CD4-positive, alpha-beta T cell treated with Interferon gamma for 1 hour (primary cell): ENCODE measurements at places on chromosomes 16 and 17.

GRCh38 chr16:54106057-54106456 lies 180.5 kb downstream of the IRX3 start:
- no peak for DNase-seq

GRCh38 chr17:75623386-75623785 lies 9.8 kb upstream of the SMIM5 start:
- no peak for DNase-seq

- DNase-seq: no peak
These were observed 164.1 kb downstream of the CMIP start for GRCh38 chr16:81608523-81609209.

GRCh38 chr17:29138184-29138955 lies 41.8 kb downstream of the MYO18A start:
- DNase-seq: peak; percentile 8

GRCh38 chr16:177394-177822 lies 928 bp downstream of the HBA1 start:
- no peak for DNase-seq

DNA sequence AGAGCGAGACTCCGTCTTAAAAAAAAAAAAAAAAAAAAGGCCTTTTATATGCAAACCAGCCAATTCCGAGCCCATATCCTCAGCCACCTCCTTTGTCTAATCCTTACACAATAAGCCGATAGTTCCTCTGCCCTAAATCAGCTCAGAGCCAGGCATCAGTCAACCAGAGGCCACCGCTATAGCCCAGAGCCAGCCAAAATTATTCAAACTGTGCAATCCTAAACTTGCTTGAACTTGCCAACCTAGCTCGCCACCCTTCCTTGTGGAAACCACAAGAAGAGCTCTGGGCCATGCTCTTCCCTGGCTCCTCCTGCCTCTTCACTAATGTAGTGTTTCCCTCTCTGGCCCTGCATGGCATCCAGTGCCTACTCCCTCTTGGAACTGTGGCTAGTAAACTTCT lies 17.7 kb downstream of the ITGAL start:
- no peak for DNase-seq

DNA sequence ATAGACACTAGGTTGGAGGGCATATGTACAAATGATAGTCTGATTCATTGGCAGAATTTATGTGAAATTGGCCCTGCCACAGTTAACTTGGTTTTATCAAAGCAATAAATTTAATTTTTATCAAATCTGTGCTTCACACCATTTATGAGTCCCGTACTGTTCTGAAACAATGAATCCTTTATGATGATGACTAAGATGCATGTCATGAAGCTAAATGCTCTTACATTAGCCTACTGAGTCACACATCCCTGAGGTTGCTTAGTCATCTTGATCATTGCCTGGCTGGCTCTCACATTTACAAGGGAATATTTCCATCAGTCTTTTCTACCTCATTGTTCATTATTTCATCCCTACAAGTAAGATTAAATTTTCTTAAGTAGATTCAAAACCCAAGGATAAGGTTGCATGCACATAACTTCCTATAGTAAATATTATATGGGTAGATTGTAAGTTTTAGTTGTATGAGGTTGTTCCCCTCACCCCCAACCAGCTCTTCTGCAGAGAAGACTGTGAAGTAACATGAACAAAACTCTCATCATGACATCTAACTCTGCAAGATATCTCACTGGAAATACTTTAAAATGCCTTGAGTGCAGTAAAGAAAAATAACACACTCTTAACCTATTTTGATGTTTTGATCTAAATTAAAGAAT lies 170.7 kb downstream of the CYB561 start:
- peak; percentile 1 for DNase-seq
